ENCODE measurements at places on chromosomes 16 and 17. TPM values are rescaled to one million over a fixed set of nuclear protein-coding genes. Genes with fewer than 3 reads are reported as not detected.

DNA sequence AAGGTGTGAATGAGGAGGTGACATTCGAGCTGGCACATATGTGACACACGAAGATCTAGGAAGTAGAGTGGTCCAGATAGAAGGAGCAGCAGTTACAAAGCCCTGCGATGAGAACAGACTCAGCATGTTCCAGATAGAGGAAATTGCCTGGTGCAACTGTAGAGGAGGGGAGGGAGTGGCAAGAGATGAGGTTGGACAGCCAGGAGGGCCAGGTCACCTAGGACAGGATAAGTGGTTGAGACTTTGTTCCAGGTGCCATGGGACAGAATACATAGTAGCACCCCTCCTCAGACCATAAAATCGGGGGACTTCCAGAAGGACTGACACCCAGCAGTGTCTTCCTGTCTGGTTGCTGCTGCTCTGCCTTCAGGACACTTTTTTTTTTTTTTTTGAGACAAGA is 11.0 kb upstream of the CENPT start:
- DNase-seq = no peak

GRCh38 chr17:49845321-49845720 is 2.5 kb downstream of the TAC4 start:
- DNase-seq = no peak

GRCh38 chr16:3650631-3651265 is 3.7 kb upstream of the DNASE1 start:
- DNase-seq = no peak

DNA sequence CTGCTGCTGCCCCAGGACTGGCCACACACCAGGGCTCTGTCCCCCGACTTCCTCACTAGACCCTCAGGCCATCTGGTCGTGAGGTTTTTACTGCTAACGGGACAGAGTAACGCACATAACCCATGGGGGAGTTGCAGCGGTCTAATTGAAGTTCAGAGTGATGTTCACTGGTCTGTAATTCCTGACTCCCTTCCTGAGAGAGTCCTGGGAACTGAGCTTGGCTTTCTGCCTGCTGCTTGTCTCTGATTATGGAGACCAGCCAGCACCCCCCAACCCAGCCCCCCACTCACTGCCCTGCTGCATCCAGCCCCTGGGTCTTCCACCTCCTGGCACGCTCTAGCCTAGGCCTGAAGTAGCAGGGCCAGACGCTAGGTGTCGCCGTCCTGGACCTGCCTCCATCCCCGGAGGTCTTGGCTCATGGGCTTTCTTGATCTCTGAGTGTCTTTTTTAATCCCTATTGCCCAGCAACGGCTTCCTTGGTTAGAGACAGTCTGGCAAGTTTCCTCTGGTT is 192.9 kb downstream of the CCDC182 start:
- peak; percentile 34 for DNase-seq

The TNP2 gene
- not detected for polyA plus RNA-seq

The ENPP7 gene
- polyA plus RNA-seq = not detected

- no peak for DNase-seq
These were observed 36.9 kb downstream of the ADGRG5 start for GRCh38 chr16:57579361-57579665.

- no peak for DNase-seq
These were observed 17.4 kb downstream of the CPD start for GRCh38 chr17:30396129-30396528.

DNA sequence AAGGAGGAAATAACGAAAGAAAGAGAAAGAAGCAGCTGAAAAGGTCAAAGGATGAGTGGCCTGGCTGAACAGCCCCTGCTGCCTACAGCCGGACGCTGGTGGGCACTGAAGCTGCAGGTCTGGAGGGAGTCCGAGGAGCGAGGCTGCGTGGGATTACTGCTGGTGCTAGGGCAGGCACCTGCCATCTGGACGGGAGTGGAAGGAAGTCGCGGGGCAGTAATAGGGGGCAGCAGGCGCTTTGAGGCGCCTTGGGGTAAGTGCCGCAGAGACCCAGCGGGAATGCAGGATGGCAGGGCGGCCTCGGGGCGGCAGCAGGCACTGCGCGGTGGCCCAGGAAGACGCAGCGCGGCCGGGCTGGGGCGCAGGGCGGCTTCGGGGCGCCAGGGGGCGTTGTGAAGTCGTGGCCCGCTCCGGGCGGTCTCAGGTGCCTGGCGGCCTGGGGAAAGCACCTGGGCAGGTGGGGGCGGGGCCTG is 303 bp upstream of the SCNN1G start:
- DNase-seq = peak; percentile 56

The MEIOC gene
- polyA plus RNA-seq = 0.07 TPM

The TMEM220 gene
- 2.8 TPM for polyA plus RNA-seq

The TMEM231 gene
- 23.4 TPM for polyA plus RNA-seq

DNA sequence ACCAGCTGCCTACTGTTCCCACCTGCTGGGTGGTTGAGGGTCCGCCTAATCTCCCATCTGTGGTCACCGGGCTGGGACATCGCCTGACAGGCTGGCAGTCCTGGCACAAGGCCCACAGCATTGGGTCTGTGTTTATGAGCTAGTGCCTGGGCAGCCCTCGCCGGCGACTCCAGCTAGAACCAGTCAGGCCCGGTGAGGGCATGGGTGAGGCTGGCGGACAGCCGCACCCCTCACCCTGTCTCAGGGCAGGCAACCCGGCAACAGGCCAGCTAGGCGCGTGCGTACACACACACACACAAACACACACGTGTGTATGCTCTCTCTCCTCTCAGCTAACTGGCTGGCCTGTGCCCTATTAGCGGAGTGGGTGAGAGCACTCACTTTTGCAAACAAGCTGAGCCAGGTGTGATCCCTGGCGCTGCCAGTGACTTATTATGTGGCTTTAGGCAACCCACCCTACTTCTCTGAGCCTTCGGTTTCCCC is 10.4 kb downstream of the HSD11B2 start:
- DNase-seq = no peak

GRCh38 chr17:31054761-31055160 is 40.0 kb upstream of the NF1 start:
- DNase-seq = no peak

- no peak for DNase-seq
These were observed 99.3 kb upstream of the TNRC6C start for GRCh38 chr17:77859035-77859810.

- peak; percentile 59 for DNase-seq
These were observed at the start of gene DLX3 for GRCh38 chr17:49995055-49995738. Gene DLX3 (minus strand): TSS chr17:49995224. CDS start chr17:49994998, 226 bp downstream.

The MPV17L gene
- 0.02 TPM for polyA plus RNA-seq

- DNase-seq = no peak
These were observed 16.8 kb upstream of the MAPK3 start for GRCh38 chr16:30139583-30140481.

- DNase-seq = no peak
These were observed 35.3 kb downstream of the TMEM235 start for GRCh38 chr17:78266771-78267170.

The TOM1L2 gene
- 35.9 TPM for polyA plus RNA-seq

GRCh38 chr16:22787466-22788192 is 26.3 kb upstream of the HS3ST2 start:
- DNase-seq = peak; percentile 32

The TMEM100 gene
- polyA plus RNA-seq = 2.2 TPM

GRCh38 chr16:84050316-84050715 is 7.7 kb upstream of the SLC38A8 start:
- no peak for DNase-seq

The CCDC200 gene
- not detected for polyA plus RNA-seq

DNA sequence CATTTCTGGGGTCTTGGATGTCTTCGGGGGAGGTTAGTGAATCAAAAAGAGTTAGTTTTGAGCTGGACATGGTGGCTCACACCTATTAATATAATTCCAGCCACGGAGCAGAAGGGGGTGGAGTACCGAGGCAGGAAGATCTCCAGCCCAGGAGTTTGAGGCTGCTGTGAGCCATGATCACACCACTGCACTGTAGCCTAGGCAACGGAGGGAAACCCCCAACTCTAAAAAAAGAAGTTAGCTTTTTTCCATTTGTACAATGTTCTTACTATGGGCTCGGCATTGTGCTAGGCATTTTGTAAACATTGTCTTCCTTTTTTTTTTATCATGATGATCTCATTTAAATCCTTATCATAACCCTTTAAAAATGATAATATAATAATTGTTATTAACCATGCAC is 8.3 kb upstream of the SNF8 start:
- DNase-seq = no peak

The KRTAP2-2 gene
- not detected for polyA plus RNA-seq

The ENGASE gene
- polyA plus RNA-seq = 3.9 TPM

DNA sequence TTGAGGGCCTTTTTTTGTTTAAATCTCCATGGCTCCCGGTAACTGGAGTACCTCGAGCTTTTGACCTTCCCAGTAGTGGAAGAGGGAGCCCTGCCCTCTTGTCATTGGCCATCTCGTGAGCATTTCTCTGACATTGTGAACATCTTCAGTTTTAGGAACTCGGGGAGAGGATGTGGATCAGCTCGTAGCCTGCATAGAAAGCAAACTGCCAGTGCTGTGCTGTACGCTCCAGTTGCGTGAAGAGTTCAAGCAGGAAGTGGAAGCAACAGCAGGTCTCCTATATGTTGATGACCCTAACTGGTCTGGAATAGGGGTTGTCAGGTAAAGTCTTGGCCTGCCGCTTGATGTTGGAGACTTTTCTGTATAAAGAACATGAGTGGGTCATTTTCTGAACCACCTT is 24.3 kb downstream of the NTAN1 start:
- DNase-seq = no peak

DNA sequence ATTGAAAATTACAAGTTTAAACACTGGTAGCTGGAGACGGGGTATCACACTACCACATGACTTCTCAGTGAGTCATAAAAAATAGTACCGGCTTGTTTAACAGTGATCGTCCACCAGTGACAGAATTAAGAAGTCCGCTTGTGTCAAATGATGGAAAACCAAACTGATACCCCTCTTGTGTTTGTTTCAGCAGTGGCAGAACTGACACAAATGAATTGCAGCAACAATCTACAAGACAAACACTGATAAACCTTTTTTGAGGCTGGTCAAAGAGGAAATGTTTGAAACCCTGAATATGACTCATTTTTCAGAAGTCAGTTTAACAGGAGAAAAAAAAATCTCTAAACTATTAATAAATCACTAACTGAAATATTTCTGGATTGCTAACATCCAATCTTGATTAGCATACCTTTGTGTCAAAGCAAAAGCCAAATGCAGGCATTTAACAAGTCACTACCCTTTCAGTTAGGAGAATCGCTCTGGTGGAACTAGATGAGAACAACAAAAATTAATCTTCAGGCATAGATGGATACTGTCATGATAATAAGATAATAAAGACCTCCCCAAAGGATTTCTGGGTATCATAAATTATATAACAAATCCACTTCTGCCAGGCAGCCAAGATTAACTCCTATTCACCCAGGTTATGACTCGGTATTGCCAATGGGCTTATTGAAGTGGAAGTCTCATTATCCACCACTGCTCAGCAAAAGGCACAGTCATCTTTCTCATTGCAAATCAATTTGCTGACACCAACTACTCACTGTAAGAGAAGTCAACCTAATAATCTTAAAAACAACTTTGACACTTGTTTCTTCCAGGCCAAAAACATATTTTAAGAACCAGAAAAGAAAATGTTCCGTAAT is 20.8 kb downstream of the DCUN1D3 start:
- DNase-seq = peak; percentile 62

The KRTAP4-5 gene
- not detected for polyA plus RNA-seq

The CD7 gene
- not detected for polyA plus RNA-seq

DNA sequence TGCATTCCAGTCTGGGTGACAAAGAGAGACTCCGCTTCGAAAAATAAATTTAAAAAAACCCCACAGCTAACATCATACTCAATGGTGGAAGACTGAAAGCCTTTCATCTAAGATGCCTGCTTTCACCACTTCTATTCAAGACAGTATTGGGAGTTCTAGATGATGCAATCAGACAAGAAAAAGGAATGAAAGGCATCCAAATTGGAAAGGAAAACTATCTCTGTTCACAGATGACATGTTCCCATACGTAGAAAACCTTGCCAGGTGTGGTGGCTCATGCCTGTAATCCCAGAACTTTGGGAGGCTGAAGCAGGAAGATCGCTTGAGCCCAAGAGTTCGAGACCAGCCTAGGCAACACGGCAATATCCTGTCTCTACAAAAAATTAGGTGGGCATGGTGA is 31.1 kb downstream of the RANBP10 start:
- DNase-seq = no peak

GRCh38 chr17:79779084-79779529 is 1.2 kb downstream of the CBX2 start:
- no peak for DNase-seq

GRCh38 chr17:39166437-39167335 is 725 bp upstream of the ARL5C start:
- DNase-seq = no peak

DNA sequence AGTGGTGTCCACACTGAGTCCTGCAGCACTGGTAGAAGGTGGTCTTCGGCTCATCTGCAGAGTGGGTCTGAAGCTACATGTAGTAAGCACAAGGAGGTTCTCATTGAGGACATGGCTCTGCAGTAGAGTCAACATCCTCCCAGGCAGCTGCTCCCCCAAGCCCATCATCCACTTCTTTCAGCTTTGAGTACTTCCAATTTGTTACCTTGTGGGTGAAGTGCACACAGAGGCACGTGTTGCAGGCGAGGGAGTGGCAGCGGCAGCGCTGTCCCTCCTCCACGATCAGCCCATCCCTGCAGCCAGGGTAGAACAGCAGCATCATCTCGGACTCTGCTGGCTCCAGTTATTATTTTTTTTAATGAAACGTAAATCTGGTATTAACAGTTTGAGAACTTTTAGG is 1.8 kb upstream of the SSTR2 start:
- DNase-seq = no peak

The AHSP gene
- polyA plus RNA-seq = not detected

The B3GNT9 gene
- 29.6 TPM for polyA plus RNA-seq

- no peak for DNase-seq
These were observed 8.5 kb downstream of the RPH3AL start for GRCh38 chr17:343875-344752.

GRCh38 chr16:70795296-70795912 is 5.6 kb downstream of the VAC14 start:
- no peak for DNase-seq

- no peak for DNase-seq
These were observed 5.8 kb upstream of the TRAF4 start for GRCh38 chr17:28737770-28738679.

The OTOP2 gene
- polyA plus RNA-seq = not detected

The RGS9 gene
- 2.6 TPM for polyA plus RNA-seq

The CLEC18C gene
- 0.01 TPM for polyA plus RNA-seq

- DNase-seq = no peak
These were observed 7.6 kb upstream of the AXIN1 start for GRCh38 chr16:359871-360697.

The TP53TG3B gene
- not detected for polyA plus RNA-seq

GRCh38 chr16:76565542-76565941 is 288.3 kb downstream of the CNTNAP4 start:
- no peak for DNase-seq

The NAGS gene
- 0.95 TPM for polyA plus RNA-seq

GRCh38 chr16:83187405-83187804 is 560.6 kb downstream of the CDH13 start:
- DNase-seq = peak; percentile 81

GRCh38 chr16:4869147-4869805 is 22.0 kb downstream of the UBN1 start:
- DNase-seq = no peak

The KRTAP3-1 gene
- not detected for polyA plus RNA-seq

- DNase-seq = no peak
These were observed 96.0 kb downstream of the NXN start for GRCh38 chr17:883586-883962.

All from fibroblast of lung (primary cell).